ENCODE measurements at places on chromosomes 7 and 10.

GRCh38 chr7:132475037-132475668 lies 101.1 kb downstream of the PLXNA4 start:
- DNase-seq = no peak

DNA sequence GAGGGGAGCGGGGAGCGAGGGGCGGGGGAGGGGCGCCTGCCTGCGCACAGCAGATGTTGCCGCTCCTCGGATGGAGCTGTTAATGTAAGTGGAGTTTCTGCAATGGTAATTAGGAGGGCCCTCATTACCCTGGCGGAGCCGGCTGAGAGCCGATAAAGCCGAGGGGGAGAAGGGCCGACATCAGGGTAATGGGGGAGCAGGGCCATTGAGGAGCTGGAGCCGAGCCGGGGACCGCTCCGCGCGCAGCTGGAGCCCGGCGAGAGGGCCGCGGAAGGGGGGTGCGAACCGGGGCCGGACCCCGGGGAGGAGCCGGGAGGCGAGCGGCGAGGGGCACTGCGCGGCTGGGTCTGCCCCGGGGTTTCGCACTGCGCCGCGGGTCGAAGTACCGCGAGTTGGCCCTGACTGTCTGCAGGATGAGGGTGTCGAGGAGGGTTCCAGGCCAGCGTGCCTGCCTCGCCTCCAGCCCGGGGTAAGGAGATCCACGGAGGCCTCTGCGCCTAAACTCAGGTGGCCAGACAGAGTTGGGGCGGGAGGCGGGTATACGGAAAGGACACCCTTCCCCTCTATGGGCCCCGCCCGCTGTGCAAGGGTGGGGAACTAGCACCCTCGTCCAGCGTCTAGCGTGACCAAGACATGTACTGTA lies 55.0 kb upstream of the LBX1 start:
- no peak for DNase-seq

DNA sequence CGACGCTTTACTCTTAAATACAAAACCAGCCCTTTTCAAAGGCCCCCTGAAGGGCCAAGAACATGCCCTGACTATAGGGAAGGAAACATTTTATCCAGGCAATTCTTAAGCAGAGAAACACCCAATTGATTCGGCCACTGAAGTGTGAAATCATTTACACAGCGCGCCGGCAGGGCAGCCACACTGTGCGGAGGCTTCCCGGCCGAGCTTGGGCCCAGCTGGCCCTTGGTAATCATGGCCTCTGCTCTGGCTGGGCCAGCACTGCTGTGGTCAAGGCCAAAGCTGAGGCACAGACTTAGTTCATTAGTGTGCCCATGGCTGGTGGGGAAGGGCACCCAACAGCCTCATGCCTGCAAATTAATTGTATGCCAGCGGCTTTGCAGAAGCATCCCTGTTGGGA lies 143.7 kb upstream of the HABP2 start:
- no peak for DNase-seq

- DNase-seq = no peak
Observed at GRCh38 chr10:92436611-92437010, 137.3 kb downstream of the IDE start.

- no peak for DNase-seq
Observed at GRCh38 chr10:6615971-6616370, 35.9 kb upstream of the PRKCQ start.

GRCh38 chr10:96014473-96015102 lies 28.8 kb upstream of the CCNJ start:
- DNase-seq = no peak

DNA sequence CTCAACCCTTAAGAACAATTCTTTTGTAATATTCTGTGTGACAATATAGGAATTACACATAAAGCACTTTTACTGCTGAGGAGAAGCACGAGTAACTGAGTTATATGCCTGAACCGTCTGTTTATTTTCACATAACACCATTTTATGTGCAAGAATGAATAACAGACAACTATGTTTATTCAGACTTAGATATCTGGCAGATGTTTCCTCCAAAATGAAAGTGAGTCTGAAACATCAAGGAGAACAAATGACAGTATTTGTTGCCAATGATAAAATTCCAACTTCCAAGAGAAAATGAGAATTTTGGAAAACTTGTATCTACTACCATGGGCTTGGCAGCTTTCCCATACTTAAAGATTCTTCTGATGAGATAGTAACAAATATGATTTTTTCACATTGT lies 51.4 kb downstream of the DNMBP start:
- DNase-seq = no peak

GRCh38 chr10:93465806-93466675 lies 16.1 kb downstream of the MYOF start:
- no peak for DNase-seq

GRCh38 chr7:30901856-30902255 lies 9.8 kb upstream of the AQP1 start:
- no peak for DNase-seq

GRCh38 chr7:148395990-148396716 lies 194.4 kb upstream of the C7orf33 start:
- DNase-seq = no peak

DNA sequence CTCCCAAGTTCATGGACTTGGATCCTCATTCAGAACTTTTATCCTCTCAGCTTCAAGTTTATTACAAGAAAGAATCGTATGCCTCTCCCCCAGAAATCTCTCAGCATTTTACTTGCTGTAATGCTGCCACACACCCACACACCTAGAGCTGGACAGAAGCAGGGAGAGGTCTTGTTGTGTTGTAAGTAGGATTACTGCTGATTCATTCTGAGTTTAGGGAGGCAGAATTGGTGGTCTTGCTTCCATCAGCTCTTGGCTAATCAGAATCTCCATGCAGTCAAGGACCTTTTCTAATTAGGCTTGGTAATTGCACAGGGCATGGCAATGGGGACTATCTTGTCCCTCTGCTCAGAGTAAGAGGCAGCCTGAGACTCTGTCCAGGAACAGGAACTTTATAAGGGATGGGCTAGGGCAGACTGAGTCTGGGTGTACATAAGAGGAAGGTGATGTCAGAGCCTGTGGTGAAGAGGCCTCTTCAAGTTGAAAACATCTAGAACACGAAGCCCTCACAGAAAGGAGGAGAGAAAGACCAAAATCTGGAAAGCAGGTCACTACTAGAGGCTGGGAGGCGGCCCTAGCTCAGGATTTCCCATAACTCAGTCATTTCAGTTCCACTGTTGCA lies 7.0 kb upstream of the PTPRE start:
- no peak for DNase-seq

DNA sequence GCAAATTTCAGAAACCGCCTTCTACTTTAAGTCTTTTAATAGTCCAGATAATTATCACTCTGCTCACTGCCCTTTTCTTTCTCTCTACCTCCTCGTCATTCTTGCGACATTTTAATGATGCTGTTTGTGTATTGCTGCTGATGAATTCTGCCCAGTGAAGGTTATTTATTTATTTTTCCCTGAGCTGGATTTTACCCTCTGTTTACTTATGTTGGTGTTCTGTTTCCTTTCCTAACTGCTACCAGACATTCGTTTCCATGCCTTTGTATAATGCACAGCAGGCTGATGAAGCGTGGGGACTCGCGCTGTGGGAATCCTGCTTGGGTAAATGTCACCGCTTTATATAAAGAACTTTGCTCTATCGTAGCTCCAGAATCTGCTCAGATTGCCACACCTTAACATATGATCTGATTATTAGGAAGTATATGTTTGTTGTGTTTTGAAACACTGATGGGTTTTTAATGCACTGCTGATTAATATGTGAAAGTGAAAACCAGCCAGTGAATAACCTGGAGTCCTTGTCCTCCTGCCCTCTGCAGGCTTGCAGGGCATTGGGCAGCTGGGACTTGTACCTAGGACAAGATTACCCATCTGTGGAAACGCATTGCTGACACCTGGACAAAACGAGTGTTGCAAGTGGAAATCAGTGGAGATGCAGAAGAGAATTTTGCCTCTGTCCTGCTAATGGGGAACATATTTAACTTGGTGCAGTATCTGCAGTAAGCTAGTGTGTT lies 291.5 kb downstream of the SDK1 start:
- no peak for DNase-seq

GRCh38 chr10:77861366-77861765 lies 65.2 kb downstream of the DLG5 start:
- DNase-seq = no peak

DNA sequence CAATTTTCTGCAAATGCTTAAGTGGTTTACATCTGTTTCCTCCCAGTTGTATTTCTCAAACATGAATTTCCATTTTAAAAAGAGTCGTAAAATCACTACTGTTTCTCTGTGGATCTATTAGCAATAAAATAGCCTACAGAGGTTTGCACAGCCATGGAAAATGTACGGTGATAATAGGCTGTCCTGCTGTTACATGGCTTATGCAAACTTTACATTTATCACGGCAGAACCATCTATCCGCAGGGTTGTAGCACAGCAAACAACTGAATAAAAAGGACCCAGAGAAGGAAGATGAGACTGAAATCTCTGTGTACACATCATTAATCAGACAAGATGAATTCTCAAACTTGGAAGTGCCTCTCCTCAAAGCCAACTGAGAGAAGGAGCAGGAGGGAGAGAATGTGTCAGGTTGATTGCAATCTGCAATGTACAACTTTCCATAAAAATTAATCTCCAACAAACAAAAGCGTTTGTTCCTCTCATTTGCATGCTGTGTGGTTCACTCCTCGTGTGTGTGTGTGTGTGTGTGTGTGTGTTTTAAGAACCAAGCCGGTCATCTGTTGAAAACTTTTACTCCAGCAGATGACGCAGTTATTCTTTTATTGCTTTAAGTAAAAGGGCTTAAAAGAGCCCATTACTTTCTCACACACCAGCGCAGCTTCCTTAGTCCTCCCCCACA lies 279.3 kb downstream of the SKAP2 start:
- no peak for DNase-seq

GRCh38 chr7:155988416-155988815 lies 176.2 kb upstream of the SHH start:
- DNase-seq = no peak

DNA sequence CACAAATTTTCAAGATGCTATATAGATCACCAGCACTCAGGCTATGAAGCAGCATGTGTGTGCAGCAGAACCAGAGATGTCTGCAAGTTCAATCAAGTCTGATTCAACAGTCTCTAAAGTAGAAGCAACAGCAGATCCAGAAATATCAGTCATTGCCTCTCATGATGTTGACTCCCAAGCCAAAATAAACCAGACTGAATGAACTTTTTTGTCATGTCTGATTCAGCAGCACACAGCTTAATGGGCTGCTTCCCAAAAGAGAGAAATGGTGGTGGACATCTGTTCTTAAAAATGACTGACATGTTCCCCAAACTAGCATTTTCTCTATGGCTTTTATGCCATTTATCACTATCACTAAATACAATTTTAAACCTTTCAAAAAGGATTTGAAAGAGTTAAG lies 53.8 kb downstream of the TMEM26 start:
- DNase-seq = no peak

DNA sequence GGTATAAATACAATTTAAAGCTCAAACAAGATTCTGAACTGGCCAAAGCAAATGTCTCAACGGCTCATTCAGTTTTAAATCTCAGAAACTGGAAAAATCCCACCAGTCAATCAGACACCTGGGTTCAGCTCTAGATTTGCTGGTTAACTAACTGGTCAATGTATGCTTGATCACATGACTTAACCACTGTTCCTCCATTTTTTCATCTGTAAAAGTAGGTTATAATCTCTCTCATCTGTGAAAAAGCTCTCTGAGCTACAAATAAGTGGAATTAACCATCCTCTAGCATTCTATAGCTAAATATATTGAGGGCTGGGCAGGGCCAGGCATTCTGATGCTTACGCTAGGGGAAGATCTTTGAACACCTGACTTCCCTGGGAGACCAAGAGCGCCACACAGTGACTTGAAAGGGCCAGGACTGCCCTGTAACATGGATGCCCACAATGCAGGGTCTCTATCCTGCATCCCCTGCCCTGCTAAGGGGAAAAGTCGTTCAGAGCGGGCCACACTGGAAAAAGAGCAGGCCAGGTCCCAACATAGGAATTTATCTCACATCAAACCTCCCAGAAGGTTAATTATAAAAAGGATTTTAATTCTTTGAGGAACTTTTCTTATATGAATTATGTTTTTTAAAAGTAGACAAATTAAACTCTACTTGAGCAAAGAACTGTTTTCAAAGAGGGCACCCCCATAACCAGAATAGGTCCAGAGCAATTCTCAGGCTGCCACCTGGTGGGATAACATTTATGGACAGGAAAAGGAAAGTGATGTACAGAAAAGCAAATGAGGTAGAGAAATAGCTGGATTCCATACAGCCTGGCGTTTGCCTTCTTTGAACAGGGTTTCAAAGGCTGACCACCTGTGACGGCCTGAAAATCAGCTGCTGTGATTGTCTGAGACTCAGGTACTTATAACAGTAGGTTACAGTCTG lies 1.8 kb downstream of the RP9 start:
- DNase-seq = no peak

GRCh38 chr10:133237241-133237587 lies 441 bp upstream of the VENTX start:
- no peak for DNase-seq

- no peak for DNase-seq
Observed at GRCh38 chr7:70317356-70317755, 719.1 kb downstream of the AUTS2 start.

- DNase-seq = no peak
Observed at GRCh38 chr10:101020427-101021075, 10.4 kb downstream of the PDZD7 start.

GRCh38 chr10:71534568-71535194 lies 138.0 kb downstream of the CDH23 start:
- DNase-seq = no peak

DNA sequence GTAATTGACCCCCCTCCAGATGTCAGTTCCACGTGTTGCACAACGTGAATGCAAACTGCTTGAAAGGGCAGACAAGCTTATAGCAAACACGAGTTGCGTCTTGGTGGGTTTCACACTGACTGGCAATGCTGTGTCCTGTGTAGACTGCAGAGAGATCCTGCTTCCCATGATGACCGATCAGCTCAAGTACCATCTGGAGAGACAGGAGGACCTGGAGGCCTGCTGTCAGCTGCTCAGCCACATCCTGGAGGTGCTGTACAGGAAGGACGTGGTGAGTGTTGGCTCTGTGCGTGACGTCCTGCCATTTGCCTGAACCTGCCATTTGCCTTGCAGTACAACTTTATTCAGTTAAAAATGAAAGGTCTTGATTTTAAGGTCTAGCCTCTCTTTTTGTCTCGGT lies 71.1 kb downstream of the INSYN2A start:
- no peak for DNase-seq

DNA sequence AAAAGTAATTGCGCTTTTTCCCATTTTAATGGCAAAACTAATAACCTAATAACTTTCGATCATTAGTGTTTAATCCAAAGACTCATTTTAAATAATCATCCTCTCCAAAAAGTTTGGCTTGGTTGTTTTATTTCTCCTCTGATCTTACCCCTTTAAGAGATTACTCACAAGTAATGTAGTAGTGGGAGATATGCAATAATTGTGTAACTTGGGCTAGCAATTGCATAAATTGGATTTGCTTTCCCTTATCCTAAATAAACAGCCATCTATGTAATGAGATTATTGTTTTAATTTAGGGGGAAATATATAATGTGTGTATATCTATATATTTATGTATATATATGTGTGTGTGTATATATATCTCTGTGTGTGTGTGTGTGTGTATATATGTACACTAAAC lies 82.5 kb downstream of the RNLS start:
- DNase-seq = no peak

GRCh38 chr7:121957626-121958025 lies 84.7 kb downstream of the PTPRZ1 start:
- no peak for DNase-seq

All from stimulated activated CD4-positive, alpha-beta T cell treated with anti-CD3 and anti-CD28 coated beads, Interleukin-12 subunit alpha, Interleukin-12 subunit beta, amount 100 ng/mL, for 24 hours (primary cell).